Stimulated activated CD4-positive, alpha-beta T cell treated with anti-CD3 and anti-CD28 coated beads, Interleukin-4, amount 100 ng/mL, for 4 hours (primary cell): ENCODE measurements at places on chromosomes 7 and 10.

DNA sequence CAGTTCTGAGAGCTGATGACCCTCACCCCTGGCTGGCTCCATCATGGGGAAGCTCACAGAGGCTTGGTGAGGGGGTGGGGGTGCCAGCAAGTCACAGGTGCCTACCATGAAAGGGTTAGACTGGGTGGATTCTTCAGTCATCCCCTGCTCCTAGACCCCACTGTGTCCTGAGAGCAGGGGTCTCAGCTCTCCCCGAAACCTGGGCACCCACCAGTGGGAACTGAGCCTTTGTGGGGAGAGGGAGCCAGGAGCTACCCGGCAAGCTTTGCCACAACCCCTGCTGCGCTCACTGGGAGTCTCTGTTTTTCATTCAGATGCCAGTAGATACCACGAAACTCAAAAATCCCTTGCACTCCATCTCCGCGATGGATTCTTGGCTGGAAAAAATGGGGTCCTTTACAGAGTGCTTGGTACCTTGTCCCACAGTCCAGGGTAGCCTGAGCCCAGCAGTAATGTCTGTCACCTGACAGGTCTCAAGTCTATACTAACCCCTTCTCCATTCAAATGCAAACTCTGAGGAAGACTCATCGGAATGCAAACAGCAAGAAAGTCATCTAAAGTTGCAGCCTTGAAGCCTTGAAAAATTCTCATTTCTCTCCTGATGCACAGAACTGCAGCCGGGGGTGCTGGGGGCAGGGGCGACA lies 48.9 kb upstream of the ENO4 start:
- DNase-seq = no peak

GRCh38 chr7:457814-458510 lies 61.7 kb downstream of the PDGFA start:
- no peak for DNase-seq

DNA sequence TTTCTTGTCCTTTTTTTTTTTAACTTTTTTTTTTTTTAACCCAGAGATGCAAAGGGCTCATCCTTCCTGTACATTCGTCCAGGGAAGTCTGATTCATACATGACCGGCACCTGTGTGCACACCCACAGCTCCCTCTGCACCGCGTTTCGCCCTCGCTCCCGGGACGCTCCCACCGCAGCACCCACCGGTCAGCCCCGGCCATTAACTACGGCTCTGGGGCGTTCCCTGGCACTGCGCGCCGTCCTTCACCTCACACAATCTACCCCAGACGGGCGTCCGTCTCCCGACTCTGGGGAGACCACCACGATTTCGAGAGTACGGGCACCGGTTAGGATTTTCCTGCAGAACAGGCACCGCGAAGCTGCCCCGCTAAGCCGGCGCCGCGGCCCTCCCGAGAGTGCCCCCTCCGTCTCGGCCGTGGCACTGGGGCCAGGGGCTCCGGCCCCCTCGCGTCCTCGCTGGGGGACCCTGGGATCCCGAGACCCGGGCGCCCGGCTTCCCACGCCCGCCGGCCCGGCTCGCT lies 452 bp downstream of the ATE1 start:
- peak; percentile 34 for DNase-seq

GRCh38 chr7:45986355-45987298 lies 65.6 kb upstream of the IGFBP3 start:
- DNase-seq = no peak

DNA sequence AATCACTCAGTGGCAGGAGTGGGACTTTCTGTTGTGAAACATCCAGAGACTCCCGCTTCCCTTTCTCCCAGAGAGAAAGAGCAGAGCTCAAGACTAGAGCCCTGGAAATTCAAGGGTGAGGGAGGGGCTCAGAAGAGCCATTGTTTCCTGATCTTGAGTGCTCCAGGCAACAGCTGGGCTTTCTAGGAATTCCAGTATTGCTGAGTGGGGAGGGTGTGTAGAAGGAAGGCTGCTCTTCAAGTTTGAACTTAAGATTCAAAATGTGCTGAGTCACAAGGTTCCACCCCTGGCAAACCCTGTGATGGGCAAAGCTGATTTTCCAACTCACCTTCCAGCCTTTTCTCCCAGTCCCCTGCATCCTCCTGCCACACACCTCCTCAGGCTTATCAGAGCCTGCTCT lies 42.3 kb upstream of the MSRB2 start:
- DNase-seq = no peak

- no peak for DNase-seq
Observed at GRCh38 chr7:91351374-91351773, 87.1 kb downstream of the FZD1 start.

DNA sequence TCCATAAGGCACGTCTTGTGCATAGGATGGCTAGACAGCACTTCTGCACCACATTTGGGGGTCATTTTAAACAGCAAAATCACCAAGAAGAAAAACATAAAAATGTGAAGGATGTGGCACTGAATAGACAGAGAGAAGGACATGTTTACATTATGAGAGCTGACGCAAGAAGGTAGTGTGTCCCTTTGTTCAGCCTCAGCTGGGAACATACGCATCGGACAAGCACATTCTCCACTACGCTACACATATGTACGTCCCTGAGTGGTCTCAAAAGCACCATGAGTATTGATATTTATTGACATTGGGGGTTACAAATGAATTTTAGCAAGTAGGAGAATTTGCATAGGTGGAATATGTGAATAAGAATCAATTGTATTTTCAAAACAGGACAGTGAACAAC lies 20.2 kb downstream of the DDC start:
- DNase-seq = no peak

DNA sequence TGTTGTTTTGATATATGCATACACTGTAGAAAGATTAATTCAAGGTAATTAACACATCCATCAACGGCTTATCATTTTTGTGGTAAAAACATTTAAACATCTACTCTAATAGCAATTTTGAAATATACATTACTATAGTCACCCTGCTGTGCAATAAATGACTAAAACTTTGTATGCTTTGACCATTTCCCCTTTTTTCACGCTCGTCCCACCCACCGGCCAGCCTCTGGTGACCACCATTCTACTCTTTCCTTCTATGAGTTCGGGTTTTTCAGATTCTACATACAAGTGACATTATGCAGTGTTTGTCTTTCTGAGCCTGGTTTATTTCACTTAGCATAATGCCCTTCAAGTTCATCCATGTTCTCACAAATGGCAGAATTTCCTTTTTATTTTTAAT lies 21.3 kb downstream of the CYCS start:
- no peak for DNase-seq

- no peak for DNase-seq
Observed at GRCh38 chr10:22615819-22616499, 98.4 kb downstream of the PIP4K2A start.

- DNase-seq = no peak
Observed at GRCh38 chr7:68295386-68295785, 1298.8 kb downstream of the TYW1 start.

DNA sequence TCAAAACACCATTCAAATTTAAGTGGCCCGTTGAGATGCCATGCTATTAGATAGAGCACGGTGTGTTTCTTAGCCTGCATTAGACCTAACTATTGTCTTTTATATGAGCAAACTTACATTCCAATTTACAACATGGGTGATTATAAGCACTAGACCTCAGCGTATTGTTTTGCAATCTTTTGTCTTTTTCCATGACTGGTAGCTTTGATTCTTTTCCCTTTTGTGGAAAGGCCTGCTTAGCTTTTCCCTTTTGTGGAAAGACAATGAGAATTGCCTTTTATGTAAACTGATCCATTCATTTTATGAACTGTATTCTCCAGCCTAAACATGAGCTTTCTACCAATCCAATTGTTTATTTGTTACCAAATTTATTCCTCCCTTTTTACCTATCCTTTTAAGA lies 823.1 kb downstream of the CCSER2 start:
- no peak for DNase-seq

GRCh38 chr7:47813620-47814260 lies 134.5 kb downstream of the PKD1L1 start:
- DNase-seq = no peak

GRCh38 chr7:17194656-17195055 lies 103.8 kb upstream of the AHR start:
- no peak for DNase-seq

DNA sequence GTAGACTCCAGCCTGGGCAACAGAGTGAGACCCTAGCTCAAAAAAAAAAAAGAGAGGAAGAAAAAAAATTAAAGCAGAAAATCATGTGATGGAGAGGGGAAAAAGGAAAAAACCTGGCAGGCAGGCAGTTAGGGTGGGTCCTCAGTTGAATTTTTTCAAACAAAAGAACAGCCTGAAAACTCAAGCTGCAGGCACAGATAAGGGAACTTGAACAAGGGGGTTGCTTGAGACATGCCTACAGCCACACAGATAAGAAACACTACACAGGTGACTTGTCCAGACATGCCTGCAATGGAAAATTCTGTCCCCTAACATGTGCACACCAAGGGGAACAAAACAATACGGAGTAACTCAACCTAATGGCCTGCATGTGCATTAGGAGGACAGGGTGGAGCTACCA lies 19.2 kb downstream of the VIM start:
- no peak for DNase-seq

DNA sequence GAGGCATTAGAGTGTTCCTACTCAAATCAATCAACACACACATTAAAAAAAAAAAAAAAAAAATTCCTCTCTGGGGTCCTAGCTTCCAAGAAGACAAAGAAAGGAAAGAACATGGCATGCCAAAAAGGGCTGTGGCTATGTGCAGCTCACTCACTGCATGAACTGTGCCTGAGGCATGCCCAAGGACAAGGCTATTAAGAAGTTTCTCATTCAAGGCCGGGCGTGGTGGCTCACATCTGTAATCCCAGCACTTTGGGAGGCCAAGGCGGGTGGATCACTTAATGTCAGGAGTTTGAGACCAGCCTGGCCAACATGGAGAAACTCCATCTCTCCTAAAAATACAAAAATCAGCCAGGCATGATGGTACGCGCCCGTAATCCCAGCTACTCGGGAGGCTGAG lies 41.9 kb upstream of the PPP3CB start:
- no peak for DNase-seq

- no peak for DNase-seq
Observed at GRCh38 chr10:35300063-35300699, 36.1 kb upstream of the CCNY start.

- DNase-seq = no peak
Observed at GRCh38 chr7:150686030-150686631, 625 bp downstream of the GIMAP2 start.

DNA sequence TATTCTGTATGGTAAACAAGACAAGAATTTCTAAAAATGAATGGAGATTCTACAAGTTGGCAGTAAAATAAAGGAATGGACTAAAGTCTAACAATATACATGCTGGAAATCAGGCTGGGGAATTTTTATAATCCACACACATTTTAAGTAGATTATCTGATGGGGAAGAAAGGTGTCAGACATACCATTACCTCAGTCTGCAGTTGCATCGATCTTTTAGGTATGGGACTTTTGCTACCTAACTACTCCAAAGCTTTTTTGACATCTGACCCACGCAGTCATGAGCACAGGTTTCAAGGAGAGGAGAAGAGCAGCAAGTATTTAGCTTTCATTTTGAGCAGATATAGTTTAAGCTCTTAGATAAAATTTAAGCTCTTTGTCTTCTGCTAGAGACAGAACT lies 113.0 kb downstream of the ZNF438 start:
- no peak for DNase-seq

DNA sequence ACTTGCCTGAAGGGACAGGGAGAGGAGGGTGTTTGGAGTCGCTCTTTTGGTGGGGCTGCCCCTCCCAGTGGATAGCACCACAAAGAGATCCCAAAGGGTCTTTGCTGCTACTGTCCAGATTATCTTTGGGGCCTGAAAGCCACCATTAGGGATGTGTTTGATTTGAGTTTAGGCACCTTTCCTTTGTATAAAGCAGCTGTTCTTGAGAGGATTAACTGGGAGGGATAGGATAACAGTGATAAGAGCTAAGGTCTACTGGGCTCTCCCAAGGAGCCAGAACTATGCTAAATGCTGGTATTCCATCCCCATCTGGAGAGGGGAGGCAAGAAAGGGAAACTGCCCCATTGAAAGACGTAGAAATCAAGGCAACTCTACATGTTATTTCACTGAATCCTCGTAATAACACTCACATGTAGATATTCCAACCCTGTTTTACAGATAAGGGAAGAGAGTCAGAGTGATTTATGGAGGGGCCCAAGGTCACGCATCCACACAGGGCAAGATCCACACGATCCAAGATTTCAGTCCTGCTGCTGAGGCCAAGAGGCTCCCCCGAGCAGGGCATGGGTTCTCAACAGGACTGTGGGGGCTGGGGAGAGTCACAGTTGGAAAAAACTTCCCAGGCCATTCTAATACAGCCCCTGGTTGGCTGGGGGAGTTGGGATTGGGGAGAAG lies 11.1 kb upstream of the TCF7L2 start:
- DNase-seq = no peak

DNA sequence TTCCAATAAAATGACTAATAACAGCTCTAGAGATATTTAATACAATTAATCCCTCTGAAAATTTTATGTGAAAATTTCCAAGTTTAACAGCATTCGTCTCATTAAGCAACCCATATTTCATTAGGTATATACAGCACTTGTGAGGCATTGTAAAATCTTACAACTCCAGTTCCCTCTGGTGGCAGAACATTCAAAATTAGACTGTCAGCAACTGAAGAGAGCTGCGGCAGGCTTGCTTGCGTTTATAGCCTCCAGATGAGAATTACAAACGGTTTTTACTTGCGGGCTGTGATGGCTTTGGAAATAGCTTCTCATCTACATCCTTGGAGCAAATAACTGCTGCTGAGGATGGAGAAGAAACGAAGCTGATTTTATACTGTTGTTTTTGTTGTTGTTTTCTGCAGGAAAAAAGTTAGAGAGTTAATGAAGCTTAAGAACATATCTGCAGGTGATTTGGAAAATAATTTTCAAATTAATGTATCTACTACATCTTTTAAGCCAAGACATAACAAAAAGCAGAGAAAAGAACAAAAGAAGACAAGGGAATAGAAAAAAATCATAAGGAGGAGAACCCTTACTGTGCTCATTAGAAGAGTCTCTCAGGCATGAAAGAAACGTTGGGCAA lies 171.3 kb downstream of the MAGI2 start:
- DNase-seq = no peak

DNA sequence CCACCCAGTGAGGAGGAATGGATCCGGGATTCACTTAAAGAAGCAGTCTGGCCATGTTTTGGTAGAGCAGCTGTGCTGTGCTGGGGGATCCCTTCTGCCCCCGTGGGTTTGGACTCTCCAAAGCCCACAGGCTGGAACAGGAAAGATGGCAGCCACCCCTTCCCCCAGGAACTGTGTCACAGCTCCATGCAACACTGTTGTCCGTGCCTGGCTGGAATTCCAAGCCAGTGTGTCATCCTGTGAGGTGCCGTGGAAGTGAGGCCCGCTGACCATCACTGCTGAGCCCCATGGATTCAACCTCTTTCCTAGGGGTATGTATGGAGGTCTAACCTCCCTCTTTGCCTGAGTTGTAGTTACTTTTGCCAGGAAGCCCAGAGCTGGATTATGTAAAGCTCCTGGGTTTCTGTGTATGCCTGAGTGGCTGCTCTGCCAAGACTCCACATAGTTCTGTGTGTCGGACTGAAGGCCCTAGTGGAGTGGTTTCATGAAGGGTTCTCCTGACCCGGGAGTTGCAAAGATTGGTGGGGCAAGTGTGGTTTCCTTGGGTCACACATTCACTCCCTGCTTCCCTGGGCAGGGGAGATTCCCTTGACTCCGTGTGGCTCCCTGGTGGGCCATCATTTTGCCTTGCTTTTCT lies 35.1 kb upstream of the PCGF5 start:
- no peak for DNase-seq
